NCI-H1694 (cell line): ENCODE measurements at places on chromosomes 1 and 21.

DNA sequence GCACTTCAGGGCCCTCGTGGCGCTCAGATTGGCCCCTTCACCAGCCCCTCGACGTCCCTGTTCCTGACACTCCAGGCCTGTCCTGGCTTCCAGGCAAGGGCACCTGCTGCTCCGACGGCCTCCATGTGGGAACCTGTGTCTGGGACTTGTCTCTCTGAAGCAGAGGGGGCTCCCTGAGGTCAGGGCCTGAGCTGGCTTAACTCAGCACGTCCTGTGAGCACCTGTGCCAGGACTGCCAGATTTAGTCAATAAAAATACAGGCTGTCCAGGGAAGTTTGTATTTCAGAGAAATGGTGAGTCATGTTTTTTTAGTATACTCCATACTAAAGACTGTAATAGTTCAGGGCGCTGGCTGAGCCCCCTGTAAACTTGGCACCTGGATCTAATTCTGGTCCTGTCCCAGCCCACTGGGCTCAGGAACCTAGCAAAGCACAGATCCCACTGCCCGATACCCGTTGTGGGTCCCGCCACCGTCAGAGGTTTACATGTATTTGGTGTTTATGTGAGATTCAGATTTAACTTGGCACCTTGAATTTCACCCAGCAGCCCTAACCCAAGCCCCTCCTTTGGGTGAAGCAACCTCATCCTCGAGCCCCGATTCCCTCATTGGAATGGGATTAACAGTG lies 109.9 kb upstream of the IFFO2 start:
- DNase-seq, result no peak

DNA sequence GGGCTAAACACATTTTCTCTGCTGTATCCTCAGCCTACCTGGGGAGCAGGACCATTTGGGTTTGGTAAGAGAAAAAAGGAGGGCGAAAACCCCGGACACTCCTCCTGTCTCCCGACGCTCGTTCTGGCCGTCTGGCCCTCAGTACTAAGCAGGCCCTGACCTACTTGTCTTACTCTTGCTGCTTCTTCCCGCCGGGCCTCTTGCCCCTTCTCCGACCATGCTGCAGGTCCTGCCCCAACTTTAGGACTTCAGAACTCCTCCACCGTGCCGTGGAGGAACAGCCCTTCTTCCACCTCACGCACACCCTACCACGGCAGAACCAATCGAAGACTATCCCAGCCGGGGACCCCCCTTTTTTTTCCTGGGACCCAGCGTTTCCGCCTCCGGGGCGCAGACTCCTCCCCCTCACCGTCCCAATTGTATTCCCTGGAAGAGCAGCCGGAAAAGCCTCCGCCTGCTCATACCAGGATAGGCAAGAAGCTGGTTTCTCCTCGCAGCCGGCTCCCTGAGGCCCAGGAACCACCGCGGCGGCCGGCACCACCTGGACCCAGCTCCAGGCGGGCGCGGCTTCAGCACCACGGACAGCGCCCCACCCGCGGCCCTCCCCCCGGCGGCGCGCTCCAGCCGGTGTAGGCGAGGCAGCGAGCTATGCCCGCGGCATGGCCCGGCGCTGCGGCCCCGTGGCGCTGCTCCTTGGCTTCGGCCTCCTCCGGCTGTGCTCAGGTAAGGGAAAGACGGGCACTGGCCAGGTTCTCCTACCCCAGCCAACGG lies at the start of gene CHRNB2:
TSS of gene CHRNB2 (plus strand) at position 393 of the 771 bp plus-strand sequence. CDS start at position 660, 267 bp downstream.
- DNase-seq, result peak; percentile 92

DNA sequence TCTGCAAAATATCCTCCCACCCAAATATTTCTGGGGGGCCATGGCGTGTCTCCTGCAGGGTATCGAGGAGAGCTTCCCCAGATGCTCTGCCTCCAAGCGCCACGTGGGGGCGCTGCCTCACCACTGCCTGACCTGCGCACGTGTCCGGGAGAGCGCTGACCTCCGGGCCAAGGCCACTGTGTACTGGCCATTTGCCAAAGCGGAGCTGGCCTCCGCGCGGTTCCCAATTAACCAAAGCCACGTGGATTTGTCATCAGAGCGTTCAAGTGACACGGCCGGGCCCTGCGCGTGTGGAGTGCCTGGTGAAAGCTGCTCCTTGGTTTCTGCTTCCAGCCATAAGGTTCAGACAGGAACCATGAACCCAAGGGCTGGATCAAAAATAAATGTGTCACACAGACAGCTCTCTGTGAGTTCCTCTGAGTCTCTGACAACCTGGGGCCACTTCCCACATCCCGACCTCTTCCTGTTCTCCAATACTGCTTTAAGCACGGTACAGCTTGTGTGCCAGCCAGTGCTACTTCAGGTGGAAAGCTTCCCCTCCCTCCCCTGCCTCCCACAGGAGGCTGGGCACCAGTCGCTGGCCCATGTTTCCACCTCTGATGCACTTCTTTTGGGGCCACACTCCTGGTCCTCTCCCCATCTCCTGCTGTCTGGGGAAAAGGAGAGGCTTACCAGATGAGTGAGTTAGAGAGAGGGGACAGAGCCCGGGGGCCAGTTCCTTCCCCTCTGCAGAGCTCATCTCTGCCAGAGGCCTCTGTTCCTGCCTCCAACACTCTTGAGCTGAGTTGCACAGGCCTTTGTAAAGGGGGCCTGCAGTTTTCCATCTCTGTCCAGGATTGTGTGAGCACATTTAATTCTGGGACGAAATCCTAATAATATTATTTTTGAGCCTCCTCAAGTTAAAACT lies 26.1 kb downstream of the ZP4 start:
- no peak for DNase-seq

- no peak for DNase-seq
These were observed 1708.5 kb downstream of the BRINP3 start for GRCh38 chr1:188769181-188769580.

DNA sequence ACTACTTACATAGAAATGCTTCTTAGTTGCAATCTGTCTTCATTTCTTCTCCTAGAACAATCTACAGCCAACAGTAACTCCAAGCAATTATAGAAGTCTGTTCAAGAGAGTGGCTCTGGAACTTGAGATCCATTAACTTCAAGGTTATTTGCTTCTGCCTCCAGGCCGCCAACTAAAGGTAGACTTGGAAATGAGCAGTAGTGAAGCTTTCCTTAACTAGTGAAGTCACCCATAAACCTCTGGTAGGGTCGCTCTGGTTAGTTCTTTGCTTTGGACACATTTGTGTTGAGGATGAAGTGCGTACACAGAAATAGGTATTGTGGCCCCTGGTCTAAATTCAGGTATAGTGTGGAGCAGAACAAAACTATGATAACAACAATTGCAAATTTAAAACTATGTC lies 809.9 kb upstream of the RGS18 start:
- DNase-seq, result no peak

DNA sequence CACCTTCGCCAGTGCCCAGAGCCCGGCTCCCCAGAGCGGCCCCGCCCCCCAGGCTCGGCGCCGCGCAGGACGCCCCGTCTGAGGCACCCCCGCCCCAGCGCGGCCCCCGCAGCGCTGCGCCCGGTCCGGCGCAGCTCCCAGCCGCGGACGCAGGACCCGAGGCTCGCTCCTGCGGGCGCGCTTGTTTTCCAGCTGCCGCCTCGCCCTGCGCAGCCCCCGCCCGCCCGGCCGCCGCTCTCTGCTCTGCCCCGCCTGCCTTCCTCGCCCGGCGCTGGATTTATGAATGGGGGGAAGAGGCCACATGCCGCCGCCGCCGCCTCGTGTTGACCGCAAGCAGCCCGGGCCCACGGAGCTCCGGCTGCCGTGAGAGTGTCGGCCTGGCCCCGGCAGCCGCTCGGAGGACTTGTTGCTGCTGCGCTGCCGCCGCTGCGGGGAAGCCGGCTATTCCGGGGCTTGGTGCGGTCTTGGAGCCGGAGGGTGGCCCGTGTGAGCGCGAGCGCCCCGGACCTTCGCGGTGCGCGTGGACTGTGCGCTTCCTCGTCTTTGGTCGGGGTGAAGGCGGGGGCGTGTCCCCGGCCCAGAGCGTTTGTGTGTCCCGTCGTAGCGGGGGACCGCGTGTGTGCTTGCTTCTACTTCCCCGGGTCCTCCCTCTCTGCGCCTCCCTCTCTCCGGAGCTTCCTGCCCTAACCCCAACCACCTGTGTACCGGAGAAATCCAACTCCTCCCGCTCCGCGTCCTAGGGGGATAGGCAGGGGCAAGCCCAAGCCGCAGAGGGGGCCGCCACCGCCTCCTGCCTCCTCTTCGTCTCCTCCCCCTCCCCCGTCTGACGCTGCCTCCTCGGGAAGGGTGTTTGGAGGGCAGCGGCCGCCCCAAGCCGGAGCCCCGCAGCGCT lies 736 bp downstream of the KCNC4 start:
- DNase-seq, result peak; percentile 28

- DNase-seq, result peak; percentile 100
These were observed 237.6 kb downstream of the SDCCAG8 start for GRCh38 chr1:243493156-243494129.

- no peak for DNase-seq
These were observed 72.8 kb upstream of the HSD17B7 start for GRCh38 chr1:162717548-162718184.
